ENCODE measurements at places on chromosomes 12 and 14.

DNA sequence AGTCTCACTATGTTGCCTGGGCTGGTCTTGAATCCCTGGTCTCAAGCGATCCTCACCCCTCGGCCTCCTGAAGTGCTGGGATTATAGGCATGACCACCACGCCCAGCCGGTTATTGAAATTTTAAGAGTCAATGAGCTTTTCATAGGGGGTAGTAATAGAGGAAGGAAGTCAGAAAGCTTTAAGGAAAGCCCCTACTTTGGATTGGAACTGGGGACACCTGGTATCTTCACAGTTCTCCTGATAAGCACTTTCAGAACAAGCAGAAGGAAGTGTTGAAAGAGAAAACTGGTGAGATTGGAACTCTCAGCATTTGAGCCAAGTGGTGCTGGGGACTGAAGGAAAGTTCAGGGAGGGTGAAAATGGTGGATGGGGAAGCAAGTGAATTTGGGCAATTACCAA lies 5.1 kb downstream of the SLC4A8 start:
- DNase-seq = no peak

DNA sequence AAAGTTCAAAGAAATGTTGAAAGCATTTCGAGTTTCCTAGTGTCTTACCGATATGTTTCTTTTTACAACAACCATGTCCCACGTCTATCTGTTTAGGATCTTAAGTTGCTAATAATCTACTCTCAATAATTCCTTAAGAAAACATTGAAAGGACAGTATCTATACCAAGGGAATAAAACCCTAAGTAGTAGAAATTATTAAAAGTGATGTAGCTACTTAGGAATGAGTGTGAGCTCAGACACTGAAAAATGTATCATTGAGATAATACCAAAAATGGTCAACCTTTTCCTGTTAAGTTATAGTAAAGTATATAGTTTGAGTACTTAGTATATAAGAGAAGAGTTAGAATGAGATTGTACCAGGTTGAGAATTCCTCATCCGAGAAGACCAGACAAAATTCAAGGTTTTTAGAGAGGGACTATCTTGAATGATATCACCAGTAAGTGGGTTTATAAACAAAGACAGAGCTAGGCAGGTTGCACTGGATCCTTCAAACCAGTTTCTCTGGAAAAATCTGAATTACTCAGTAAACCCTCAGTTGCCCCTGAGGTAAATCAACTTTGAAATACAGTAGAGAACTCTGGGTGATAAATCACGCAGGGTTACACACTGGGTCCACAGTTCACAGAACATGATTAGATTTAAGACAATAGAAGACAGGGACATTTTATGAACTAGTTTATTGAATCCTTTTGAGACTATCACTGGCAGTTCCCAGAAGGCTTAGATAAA lies 96.8 kb downstream of the ERGIC2 start:
- no peak for DNase-seq

- no peak for DNase-seq
Measured at GRCh38 chr12:52074971-52075724, 4.4 kb upstream of the SMIM41 start.

- no peak for DNase-seq
Measured at GRCh38 chr12:39012870-39013269, 107.5 kb upstream of the CPNE8 start.

DNA sequence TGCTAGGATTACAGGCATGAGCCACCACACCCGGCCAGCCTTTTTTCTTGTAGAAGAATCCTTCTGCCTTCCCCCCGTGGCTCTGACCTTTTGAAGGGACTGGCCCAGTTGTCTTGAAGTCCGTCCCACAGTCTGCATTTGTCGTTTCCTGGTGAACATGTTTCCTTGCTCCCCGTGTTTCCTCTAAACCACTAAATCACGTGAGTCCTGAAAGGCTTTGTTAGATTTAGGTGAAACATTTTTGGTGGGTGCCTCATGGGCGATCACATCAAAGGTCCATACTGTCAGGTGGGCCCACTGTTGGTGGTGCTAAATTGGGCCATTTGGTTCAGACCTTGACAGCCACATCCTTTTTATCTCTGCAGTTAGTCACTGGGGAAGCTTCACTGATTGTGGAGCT lies 26.3 kb downstream of the MLXIP start:
- DNase-seq = no peak

DNA sequence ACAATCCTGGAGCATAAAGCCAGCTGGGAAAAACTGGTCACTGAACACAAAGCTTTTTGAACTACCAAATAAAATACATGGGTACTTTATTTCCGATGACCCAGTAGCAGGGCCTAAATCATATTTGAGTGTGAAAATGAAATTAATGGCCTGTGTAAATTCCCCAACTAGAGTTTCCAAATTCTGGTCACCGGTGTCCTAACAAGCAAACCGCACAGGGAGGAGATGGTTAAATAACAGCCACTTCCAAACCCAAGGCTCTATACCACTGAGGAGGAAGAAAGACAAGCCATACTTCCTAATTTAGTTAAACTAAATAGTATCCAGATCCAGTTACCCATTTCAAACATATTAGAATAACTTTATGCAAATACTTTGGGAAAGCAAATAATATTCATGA lies 40.1 kb upstream of the DUSP6 start:
- no peak for DNase-seq

- DNase-seq = no peak
Measured at GRCh38 chr12:46461459-46461858, 88.9 kb upstream of the SLC38A2 start.

DNA sequence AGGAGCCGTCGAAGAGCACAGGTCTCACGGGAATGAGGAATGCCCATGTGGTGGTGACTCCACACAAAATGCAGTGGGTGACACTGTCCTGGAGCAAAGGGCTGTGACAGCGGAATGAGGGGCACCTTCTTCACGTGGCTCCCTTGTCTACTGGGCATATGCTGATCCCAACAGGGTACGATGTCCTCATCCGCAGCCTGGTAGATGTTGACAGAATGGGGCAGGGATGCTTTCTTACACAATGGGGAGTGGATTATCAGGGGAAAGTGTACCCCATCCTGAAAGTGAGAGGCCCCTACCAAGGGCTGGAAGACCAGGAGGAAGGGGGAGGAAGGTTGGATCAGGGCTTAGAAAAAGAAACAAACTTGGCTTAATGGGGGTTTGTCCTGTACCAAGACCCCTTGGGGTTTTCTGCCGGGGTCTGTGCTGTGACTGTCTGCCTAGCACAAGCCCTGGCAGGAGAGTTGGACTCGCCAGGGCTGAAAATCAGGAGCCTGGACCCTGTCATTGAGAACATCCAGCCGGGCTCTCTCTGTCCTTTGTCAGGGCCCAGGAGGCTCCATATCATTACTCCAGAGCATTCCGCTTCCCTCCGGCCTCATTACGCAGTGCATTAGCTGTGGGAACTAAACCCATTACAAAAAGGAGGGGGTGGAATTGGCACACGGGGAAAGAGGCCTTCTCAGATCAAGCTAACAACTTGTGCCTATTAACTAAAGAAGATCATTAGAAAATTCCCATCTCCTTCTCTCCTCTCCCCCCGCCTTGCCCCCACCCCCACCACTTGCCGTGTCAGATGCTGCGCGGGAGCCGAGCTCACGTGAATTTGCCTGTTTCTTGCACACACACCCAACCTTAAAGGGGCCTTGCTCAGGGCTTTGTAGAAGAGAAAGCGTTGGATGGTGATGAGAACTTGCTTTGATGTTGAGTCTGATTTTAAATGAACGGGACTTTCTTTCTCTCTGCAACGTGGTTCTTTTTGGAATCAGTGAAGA lies 171.8 kb upstream of the PARP11 start:
- DNase-seq = no peak

GRCh38 chr12:26195641-26196420 lies 458 bp downstream of the SSPN start:
- peak; percentile 10 for DNase-seq

DNA sequence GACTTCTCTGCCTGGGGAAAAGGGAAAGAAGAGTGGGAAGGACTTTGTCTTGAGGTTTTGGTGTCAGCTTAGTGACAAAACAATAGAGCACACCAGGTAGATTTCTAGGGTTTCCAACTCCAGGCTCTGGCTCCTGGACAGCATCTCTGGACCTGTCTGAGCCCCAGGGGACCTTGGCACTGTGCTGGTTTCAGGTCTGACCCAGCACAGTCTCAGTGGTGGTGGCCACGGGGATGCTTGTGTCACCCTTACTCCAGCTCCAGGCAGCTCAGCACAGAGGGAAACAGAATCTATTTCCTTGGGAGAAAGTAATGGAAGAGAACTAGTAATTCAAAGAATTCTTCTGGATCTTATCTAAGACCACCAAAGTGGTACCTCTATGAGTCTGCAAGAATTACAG lies 11.1 kb upstream of the CKAP4 start:
- DNase-seq = no peak

DNA sequence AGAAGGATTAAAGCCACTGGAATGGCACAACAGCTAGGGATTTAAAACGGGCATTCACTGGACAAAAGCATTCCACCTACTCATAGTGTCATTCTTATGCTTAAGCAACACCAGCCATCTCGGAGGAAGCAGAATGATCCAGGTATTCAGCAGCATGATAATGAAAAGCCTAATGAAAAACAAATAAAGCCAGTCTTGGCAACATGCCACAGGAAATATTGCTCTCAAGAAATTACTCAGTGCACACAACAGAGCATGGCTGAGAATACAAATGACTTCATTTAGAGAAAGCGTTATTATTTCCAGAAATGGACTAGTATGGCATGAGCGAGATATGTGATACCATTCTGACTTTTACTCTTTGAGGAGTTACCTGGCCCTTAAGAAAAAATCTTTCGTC lies 442.2 kb downstream of the APAF1 start:
- no peak for DNase-seq

DNA sequence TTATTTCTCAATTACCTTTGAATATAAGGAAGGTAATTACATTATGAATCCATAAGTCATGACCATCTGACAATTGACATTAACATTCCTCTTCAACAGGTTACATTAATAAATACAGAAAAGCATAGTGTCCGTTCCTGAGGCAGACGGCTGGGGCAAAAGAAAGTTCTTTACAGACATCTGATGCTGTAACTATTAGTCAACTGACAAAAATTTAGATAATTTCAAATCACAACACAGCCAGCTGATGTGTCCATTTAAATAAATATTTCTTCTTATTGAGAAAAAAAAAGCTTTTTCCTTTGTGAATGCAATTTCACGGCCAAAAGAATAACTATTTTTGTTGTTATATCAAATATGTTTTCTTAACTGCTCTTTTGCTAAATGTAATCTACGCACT lies 9.2 kb upstream of the PYROXD1 start:
- DNase-seq = no peak

GRCh38 chr12:18135086-18135485 lies 45.1 kb upstream of the RERGL start:
- no peak for DNase-seq

Data from bone marrow (tissue), 2 donors.